Ammon's horn (tissue), 1 donor: ENCODE measurements at places on chromosomes 11 and 22.

DNA sequence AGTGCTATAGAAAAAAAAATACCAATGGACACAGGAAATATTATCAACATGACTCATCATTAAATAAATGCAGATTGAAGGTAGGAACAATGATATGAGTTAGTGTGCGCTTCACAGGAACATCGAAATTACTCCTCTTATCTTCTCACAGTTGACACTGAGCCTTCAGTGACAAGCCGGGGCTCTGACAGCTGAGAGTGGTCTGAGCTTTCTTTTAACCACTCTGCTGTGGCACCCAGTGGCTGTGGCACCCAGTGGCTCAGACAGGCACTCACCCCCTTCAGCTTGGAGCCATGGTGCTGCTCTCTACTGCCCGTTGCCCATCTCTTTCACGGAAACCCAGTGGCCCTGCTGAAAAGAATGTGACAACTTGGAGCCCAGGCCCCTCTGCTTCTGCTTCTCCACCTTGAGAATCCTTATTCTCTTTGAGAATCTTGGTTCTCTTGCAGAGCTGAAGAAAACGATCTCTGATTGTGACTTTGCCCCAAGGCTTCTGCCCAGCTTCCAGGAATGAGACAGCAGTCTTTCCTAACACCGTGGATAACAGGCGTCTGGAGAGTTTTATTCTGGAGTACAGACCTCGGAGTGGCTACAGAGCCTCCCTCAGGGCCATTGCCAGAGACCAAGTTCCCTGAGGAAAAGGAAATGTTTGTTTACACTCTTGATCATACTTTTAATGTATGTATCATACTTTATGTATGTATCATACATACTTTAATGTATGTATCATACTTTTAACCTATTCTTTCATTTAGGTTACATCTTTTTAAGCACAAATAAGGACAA, 37.1 kb upstream of the OR8B8 start:
- no peak for DNase-seq

- DNase-seq, result no peak
These were observed 534.0 kb upstream of the B3GAT1 start for GRCh38 chr11:134945993-134946392.

- DNase-seq, result no peak
These were observed 11.2 kb downstream of the GRIK4 start for GRCh38 chr11:120522736-120523135.

GRCh38 chr22:22343581-22344296, 99.2 kb downstream of the VPREB1 start:
- DNase-seq, result peak; percentile 32

DNA sequence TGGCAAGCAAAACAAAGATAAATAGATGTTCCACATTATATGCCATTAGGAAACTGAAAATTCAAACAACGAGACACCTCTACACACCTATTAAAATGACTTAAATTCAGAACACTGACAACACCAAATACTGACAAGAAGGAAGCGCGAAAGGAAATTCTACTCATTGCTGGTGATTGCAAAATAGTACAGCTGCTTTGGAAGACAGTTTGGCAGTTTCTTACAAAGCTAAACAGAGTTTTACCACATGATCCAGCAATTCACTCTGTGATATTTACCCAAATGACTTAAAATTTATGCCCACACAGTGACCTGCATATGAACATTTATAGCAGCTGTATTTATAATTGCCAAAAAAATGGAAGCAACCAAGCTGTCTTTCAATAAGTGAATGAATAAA, 232.6 kb downstream of the CASP12 start:
- peak; percentile 10 for DNase-seq

- DNase-seq, result no peak
These were observed 73.8 kb upstream of the PARVA start for GRCh38 chr11:12303421-12304149.

DNA sequence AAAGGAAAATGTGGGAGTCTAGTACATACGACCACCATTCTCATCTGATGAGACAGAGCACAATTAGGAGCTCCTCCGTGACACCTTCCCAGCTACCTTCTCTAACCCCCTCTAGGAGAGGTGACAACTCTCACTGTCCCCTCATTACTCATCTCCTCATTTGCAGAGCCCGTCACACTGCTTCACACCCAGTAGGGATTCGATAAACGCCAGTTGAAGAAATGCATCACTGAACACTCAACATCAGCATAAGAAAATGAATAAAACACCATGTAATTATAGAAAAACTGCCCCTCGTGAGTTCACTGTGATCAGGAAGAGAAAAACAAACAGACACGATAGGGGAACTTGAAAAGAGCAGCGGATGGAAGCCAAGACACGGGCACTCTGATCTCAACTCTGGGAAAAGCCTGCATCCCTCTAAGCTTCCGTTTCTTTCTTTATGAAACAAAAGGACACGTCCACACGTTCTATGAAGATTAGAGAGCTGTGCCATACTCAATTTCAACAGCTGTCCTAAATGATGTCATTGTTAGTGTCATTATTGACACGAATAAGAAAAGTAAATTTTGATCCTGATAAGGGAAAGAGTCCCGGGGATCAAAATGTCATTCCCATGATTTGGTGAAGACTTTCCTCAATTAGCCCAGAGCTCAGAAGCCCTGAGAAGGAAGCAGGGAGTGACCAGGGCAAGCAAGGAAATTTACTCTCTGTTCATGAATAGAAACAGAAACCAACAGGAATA, 356.9 kb downstream of the LARGE1 start:
- DNase-seq, result no peak

GRCh38 chr11:61954106-61954850, 4.1 kb downstream of the BEST1 start:
- DNase-seq, result no peak
